ENCODE measurements at places on chromosomes 6 and 20.

GRCh38 chr20:34871320-34871926 is 1.2 kb downstream of the GGT7 start:
- DNase-seq: no peak

DNA sequence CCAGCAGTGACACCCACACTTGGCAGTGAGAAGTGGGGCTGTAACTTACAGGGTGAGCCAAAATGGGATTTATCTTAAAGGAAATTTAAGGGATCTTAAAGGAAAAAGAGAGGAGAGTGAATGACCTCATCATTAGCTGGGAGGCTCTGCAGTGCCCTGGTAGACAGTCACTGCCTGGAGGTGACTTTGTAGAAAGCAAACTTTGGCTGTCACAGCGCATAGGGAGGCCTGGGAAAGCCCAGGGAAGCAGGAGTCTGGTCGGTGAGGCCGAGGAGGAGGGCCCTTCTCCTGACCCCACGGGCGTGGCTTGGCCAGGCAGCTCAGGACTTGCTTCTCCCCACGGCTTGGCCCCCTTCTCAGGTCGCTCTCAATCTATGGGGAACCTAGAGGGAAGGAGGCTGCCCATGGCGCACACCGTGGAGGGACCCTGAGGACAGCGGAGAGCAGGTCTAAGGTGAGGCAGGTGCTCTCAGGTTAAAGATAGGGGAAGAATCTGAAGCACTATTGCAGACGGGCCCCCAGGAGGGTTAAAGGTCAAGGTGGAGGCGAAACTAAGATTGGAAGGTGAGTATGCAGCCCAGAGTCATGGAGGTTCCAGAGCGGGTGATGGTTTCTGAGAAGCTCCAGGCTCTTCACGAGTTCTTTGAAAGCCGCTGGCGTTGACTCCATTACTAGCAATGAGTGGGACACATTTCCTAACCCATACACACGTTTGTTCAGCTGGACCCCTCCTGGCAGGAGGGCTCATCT is 15.6 kb upstream of the RIPK1 start:
- no peak for DNase-seq

DNA sequence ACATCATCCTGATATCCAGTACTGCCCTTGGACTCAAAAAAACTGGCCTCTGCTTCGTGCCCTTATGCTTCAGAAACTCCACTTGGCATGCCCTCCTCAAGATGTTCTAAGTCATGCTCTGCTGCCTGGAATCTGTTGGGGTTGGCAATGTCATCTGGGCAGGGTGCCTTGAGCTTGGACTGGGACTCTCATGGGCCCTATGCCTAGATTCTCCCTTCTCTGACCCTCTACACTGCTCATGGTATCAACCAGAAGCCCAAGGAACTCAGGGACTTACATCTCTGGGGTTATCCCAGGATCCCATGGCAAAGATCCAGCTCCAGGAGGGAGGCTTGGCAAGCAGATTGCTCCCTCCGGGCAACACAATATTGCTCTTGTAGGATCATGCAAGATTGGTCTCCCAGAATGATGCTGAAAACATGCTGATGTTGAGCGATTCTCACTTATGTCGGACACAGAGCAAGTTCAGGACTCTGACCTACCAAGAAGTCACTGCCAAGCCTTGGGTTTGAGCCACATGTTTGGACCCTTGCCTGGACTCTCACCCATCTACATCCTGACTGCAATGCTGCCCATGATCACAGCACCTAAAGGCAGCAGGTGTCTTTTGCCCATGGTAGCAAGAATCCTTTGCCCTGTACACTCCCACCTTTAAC is 88.8 kb downstream of the ADAT2 start:
- DNase-seq: no peak

DNA sequence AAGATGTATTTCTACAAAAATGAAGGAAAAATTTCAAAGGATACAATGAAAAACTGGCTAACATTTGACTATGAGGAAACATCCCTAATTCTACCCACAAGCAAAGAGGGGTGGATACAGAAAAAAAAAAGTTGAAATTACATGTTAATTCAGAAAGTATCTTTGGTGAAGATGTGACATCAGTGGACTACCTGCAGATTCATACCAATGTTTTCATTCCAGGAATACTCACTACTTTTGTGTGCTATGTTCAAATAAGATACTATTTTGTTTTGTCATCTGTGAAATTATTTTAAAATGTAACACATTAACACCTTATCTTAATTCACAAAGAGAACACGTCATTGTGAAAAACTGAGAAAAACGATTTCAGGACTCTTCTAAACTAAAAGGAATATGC is 159.3 kb upstream of the SHLD1 start:
- no peak for DNase-seq

GRCh38 chr6:111603040-111603439 is 2.6 kb downstream of the TRAF3IP2 start:
- DNase-seq: no peak

GRCh38 chr6:51350308-51350904 is 531.7 kb downstream of the TFAP2B start:
- DNase-seq: no peak
